ENCODE measurements at places on chromosomes 12 and 14. TPM values are rescaled to one million over a fixed set of nuclear protein-coding genes. Genes with fewer than 3 reads are reported as not detected.

Gene MYF6
- total RNA-seq: not detected

Gene CNTN1
- total RNA-seq: 79.1 TPM

Gene ARHGEF40
- total RNA-seq: 16.0 TPM

Gene TBX5
- total RNA-seq: not detected

Gene ITGB7
- total RNA-seq: 18.8 TPM

Gene FUT8
- 14.3 TPM for total RNA-seq

Gene IL31
- total RNA-seq: not detected

Gene GPR84
- total RNA-seq: not detected

Gene TESPA1
- total RNA-seq: not detected

Gene SLC17A8
- not detected for total RNA-seq

Gene ADAM21
- not detected for total RNA-seq

Gene OR4M1
- not detected for total RNA-seq

Gene JAG2
- 1.3 TPM for total RNA-seq

Gene KRT2
- total RNA-seq: not detected

Gene SLC38A1
- total RNA-seq: 3.5 TPM

Gene PLCZ1
- total RNA-seq: not detected

Gene ACOT6
- total RNA-seq: not detected

Gene TSPAN8
- 0.50 TPM for total RNA-seq

Measured in SK-MEL-5 (cell line).